Stimulated activated CD4-positive, alpha-beta T cell treated with anti-CD3 and anti-CD28 coated beads, Interleukin-15, amount 100 ng/mL, for 1 hour (primary cell): ENCODE measurements at places on chromosomes 1 and 21.

DNA sequence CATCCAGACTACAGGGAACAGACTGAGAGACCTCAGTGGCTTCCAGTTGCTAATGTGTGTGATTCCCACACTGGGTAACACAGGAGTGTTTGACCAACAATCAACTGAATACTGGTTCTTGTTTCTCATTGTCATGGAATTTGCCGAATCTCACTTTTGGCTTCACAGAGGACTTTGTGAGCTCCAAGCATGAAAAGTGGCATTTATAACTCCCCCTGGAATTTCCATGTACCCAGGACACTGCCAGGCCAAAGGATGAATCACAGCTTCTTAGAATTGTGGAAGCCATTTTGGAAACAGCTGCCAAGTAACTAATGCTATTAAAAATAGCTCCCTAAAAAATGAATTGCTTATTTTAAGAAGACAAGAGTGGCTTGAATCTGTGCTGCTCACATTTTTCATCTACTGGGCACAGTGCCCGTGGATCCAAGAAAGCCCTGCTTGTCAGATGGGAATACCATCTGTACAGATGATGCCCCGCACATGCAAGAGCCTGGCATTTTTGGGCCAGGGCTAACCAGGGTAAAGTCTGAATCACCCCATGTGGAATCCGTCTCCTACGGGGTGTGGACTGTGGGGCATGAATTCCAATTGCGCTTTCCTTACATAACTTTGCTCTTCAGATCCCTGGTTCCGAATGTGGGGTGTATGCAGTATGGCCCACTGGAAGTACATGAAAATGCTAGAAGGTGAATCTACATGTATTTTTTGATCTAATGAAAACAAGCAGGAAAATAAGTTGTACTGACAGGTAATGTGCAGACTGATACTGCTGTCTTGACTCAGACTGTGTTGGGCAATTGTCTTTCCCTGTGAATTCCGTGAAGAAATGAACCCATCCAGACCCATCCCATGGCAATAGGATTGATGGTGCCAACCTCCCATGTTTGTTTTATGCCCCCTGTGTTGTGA lies 487.3 kb downstream of the SIPA1L2 start:
- DNase-seq, result no peak

- DNase-seq, result no peak
These were observed 41.4 kb downstream of the KCNK1 start for GRCh38 chr1:233655301-233655740.

- no peak for DNase-seq
These were observed 9.4 kb downstream of the KIRREL1 start for GRCh38 chr1:158002631-158003405.

DNA sequence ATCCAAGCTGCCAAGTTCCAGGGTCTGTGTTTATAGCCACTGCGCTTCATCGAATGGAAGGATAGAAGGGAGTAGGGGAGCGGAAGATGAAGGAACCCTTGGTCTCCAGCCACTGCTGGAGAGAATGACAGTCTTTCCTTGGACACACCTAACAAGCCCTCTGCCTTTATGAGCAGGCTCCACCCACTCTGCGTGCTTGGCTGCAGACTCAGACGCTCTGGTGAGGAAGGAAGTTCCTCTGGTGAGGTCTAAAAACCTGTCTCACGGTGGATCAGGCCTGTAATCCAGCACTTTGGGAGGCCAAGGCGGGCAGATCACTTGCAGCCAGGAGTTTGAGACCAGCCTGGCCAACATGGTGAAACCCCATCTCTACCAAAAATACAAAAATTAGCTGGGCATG lies 55.4 kb downstream of the MATN1 start:
- DNase-seq, result no peak
